Suppressor macrophage (primary cell): ENCODE measurements at places on chromosomes 5 and 9.

- no peak for DNase-seq
Observed at GRCh38 chr5:55836191-55836590, 15.0 kb upstream of the IL31RA start.

GRCh38 chr9:13160051-13160450, 119.4 kb downstream of the MPDZ start:
- no peak for DNase-seq

- no peak for DNase-seq
Observed at GRCh38 chr9:96156171-96156974, 145.6 kb downstream of the HSD17B3 start.

- DNase-seq = no peak
Observed at GRCh38 chr5:3197304-3198073, 398.1 kb upstream of the IRX1 start.

DNA sequence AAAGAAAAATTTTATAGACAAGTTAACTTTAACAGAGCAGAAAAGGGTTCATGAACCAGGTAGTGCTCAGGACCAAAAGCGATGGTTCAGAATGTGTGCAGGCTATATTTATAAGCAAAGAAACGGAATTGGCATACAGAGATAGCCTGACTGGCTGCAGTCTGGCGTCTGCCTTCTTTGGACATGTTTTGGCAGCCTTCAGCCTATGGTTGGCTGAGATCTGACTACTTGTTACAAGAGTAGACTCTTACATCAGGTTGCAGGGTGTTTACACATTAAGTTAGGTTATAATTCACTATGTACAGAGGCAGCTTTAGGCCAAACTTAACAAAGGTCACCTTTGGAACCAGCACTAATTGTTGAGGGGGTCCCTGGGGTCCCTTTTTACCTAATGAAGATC, 7.0 kb downstream of the NOP16 start:
- DNase-seq = no peak

- peak; percentile 82 for DNase-seq
Observed at GRCh38 chr9:93059011-93059714, 662 bp downstream of the SUSD3 start.

DNA sequence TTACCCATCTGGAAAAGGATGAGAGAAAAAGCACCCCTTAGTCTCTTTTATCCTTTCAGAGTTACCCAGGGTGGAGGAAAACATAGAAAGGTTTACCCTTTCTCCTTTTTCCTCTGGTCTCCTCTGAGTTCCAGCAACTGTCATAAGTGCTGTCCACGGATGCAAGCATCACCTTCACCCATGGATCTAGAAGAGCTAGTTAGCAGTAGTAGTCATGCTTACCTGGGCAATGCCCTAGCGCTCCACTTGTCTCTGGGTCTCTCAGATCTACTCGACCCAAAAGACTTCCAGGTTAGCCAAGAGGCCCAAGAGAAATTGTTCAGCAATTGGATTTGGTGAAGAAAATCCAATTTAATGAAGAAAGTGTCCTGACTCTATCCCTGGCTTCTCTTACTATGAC, 656.2 kb upstream of the PTPRD start:
- no peak for DNase-seq

DNA sequence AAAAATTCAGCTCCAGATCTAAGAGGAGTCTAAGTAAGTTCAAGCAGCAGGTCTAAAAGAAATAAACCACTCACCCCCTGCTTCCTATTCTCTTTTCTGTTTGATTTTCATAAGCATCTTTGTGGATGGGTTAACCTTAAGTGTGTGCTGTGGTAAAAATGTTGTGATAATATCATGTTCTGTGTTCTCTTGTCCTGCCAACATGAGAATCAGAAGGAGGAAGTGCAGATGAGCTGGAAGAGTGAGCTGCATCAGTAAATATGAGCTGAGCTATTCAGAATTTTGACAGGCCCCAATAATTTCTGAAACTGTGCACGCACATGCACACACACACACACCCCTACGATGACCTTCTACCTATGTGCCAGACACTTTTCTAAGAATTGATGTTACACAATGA, 186.5 kb upstream of the ANKRD55 start:
- no peak for DNase-seq

GRCh38 chr9:2729003-2729402, 11.7 kb downstream of the KCNV2 start:
- DNase-seq = no peak

- peak; percentile 37 for DNase-seq
Observed at GRCh38 chr5:54741711-54742110, 224.2 kb downstream of the SNX18 start.

DNA sequence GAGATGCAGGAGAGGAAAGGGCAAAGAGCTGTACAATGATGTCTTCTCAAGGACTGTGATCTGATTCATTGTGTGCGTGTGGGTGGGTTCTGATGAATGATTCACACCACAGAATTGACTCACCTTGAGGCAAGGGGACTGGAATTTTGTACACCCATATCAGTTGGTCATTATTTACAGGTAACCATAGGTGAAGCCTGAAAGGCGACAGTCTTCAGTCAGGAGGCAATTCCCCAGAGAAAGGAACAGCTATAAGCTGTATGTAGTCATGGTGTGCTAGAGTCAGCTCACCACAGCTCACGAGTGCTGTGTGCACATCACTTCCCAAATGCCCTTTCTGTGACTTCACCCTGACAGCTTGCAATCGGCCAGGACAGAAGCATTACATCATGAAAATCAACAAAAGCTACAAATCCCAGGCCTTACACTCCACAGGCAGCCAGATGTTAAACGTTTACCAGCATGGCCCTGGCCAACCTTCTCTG, 87.6 kb upstream of the RPS23 start:
- peak; percentile 25 for DNase-seq

- DNase-seq = peak; percentile 57
Observed at GRCh38 chr9:100322954-100323536, 29.7 kb downstream of the TEX10 start.

GRCh38 chr9:37001459-37001858, 32.6 kb downstream of the PAX5 start:
- no peak for DNase-seq

DNA sequence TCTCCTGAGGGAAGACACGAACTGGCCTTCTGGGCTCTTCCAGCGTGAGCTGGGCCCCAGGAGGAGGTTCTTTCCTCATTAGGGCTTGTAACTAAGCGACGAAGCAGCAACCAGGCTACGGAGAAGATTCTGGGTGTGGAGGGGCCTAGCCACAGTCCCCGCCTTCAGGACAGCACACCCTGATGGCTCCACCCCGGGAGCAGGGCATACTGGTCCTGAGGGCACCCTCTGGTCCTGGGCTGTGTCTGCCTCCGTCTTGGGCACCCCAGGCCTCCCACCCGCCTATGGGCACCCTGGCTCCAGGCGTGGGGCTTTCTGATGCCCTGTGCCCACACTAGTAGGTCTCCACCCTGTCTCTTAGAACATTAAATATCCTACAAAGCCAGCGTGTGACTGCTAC, 136.4 kb downstream of the OLFM1 start:
- no peak for DNase-seq
